Stimulated activated CD8-positive, alpha-beta memory T cell treated with anti-CD3 and anti-CD28 coated beads, Interleukin-7, amount 100 ng/mL, for 4 hours (primary cell): ENCODE measurements at places on chromosomes 7 and 10.

GRCh38 chr10:58438340-58438871 is 53.2 kb downstream of the TFAM start:
- no peak for DNase-seq

DNA sequence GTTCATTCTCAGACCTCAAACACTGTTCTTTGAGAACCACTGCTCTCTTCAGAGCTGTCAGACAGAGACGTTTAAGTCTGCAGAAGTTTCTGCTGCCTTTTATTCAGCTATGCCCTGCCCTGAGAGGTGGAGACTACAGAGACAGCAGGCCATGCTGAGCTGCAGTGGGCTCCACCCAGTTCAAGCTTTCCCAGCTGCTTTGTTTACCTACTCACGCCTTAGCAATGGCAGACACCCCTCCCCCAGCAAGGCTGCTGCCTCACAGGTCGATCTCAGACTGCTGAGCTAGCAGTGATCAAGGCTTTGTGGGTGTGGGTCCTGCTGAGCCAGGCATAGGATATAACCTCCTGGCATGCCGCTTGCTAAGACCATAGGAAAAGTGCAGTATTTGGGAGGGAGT is 80.5 kb upstream of the CYP2C9 start:
- DNase-seq = no peak

DNA sequence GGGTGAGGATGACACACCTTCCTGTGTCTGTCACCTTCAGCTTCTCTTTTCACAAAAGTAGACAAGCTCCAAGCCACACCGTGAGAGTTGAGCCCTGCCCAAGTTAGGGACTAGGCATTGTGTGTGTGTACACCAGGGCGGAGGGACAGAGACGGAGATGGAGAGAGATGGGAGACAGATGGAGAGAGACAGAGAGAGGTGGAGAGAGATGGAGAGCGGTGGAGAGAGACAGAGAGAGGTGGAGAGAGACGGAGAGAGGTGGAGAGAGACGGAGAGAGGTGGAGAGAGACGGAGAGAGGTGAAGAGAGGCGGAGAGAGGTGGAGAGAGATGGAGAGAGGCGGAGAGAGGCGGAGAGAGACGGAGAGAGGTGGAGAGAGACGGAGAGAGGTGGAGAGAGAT is 207.0 kb downstream of the DNAJB6 start:
- DNase-seq = no peak

- DNase-seq = peak; percentile 8
Observed at GRCh38 chr7:77697535-77697831, 1.2 kb downstream of the RSBN1L start.

- no peak for DNase-seq
Observed at GRCh38 chr10:99661377-99661763, 2.1 kb downstream of the ENTPD7 start.

DNA sequence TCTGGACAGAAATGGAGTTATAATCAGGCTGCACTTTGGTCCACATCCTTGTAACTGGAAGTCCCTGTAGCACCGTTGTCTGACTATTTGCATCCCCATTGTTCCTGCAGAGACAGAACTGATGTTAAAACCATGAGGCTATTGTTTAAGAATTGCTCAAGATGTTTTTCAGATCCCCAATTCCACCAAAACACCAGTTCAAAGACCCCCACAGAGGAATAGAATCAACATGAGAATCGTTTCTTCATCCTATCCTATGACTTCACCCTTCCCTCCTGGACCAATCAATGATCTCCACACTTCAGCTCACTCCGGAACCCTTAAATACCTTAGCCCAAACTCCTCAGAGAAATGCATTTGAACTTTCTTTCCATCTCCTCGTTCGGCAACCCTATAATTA is 57.1 kb upstream of the GRID1 start:
- no peak for DNase-seq

DNA sequence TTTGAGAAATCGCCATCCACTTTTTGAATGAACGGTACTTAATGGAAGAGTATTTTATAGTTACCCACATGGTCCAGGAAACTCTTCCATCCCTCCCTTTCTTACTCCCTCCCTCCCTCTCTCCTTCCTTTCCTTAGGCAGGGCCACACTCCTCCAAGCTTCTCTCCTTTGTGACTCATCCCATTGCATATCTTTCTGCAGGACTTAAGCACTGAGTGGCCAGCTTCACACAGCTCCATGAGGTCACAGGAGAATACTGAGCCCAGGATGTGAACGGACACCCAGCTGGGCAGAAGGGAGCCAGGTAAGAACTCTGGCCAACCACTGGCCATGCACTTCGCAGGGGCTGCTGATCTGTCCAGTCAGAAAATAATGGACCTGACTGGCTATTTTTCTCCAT is 189.7 kb upstream of the ADCY1 start:
- DNase-seq = no peak

- DNase-seq = no peak
Observed at GRCh38 chr7:106773228-106773627, 91.9 kb upstream of the PIK3CG start.

- DNase-seq = no peak
Observed at GRCh38 chr7:12764458-12764891, 77.0 kb downstream of the ARL4A start.

DNA sequence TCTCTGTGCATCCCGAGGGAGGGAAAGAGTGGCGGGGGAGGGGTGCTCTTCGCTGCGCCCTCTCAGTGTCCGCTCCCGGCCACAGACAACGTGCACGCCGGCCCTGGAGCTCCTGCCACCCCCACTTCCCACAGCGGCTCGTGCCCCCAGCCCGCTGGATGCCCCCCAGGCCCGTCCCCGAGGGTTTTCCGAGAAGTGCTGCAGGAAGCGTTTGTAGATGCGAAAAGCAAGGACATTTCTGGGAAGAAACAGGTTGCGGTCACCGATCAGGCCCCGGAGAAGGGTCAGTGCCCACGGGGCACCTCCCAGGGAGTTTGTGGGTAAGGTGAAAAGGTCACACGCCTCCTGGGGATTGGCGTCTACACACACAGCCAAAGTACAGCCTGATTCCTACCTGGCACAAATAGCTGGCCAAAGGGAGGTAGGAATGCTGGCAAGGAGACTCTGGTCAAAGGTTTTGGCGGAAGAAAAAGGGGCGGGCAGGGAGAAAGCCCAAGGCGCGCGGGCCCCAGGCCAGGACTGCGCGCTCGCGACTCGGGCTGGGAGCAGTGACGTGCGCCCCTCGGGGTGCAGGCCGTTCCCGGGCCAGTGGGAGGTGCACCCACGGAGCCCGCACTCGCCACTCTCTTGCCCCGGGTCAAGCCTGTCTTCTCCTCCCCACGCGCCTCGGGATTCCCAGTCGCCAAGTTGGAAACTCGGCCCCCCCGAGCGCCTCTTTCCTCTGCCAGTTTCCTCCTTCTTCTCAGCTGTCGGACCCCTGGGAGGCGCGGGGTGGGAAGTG is 1.5 kb upstream of the NRP1 start:
- DNase-seq = no peak

GRCh38 chr10:115830265-115830970 is 442.6 kb downstream of the GFRA1 start:
- no peak for DNase-seq
